NCI-H526 (cell line): ENCODE measurements at places on chromosomes 11 and 22.

- DNase-seq: peak; percentile 60
Measured at GRCh38 chr11:14308114-14308896, 50.7 kb downstream of the RRAS2 start.

GRCh38 chr11:57761301-57762234 lies at the start of gene CTNND1:
CTNND1 (plus strand) TSS chr11:57761802; CDS start chr11:57791479, 29,677 bp downstream.
- peak; percentile 97 for DNase-seq

DNA sequence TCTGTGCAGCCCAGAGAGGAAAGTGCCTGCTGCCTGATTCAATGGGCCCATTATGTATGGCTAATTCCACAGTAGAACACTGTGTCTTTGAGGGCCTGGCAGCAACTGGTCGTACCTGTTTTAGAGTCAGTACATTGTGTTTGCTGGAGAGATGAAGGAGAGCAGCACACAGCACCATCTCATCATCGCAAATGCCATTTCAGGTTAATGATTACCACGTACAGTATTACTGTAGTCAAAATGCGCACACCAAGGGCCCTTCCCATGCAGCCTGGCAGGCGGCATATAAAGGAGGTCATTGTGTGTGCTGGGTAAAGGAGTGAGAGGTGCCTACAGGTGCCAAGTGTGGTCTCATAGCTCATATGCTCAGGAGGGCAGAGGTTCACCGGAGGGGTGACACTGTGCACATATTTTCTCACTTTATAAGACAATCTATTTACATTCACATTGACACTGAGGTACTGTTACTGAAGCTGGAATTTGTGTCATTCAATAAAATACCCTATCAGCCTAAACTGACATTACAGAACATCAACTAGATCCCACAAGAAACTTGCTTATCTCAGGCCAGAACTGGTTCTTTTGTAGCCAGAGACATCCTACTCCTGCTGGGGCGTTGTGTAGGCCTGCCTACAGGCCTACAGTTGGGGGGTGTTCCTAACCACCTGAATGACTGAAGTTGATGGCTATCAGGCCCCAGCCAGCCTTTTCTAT lies 90.4 kb downstream of the APIP start:
- peak; percentile 97 for DNase-seq

DNA sequence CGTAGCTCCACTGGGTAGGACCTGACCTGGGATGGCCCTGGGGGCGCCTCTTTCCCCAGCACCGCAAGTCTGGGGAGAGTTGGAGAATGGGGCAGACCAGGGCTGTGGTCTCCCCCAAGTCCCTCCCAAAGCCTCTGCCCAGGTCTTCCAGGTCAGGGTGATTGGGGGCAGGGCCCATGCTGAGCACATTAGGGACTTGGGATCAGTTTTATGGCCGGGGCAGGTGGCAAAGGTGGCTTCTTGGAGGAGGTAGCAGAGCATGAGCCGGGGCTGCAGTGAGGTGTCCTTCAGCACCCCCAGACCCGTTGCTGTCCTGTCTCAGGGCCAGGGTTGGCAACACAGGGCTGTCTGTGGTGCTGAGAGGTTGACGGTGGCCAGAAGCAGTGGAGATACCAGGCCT lies 6.0 kb downstream of the RELT start:
- DNase-seq: no peak

DNA sequence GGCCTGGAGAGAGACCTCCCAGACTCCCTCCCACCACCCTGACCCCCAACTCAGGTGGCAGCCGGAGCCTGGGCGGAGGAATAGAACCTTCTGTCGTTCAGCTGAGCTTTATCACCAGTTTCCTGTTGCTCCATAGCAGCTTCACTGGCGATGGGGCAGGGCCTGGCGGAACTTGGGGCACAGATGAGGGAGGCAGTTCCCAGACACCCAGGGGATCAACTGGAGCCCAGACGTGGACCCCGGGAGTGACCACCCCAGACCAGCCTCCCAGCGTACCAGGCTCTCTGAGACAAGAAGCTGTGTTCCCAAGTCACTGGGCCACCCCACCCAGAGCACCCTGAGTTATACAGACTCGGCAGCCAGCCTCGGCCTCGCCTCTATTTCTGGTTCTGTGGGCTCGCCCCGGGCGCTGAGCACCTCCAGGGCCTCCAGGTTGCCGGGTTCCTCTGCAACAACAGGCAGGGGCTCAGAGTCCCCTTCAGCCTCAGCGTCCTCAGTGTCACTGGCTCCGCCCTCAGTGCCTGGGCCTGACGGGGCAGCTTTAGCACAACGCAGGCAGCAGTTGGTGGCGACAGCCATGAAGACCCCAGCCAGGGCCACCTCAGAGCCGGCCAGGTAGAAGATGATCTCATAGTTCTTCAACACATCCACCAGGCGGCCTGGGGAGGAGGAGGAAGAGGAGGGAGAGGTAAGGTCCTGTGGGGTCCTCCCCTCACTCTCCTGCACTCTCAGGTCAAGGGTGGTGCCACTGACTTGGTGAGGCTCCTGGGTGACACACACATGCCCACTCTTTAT lies 5.7 kb downstream of the SLC16A8 start:
- DNase-seq: no peak
